H1 (cell line): ENCODE measurements at places on chromosomes 11 and 22. TPM values are rescaled to one million over a fixed set of nuclear protein-coding genes. Genes with fewer than 3 reads are reported as not detected.

DNA sequence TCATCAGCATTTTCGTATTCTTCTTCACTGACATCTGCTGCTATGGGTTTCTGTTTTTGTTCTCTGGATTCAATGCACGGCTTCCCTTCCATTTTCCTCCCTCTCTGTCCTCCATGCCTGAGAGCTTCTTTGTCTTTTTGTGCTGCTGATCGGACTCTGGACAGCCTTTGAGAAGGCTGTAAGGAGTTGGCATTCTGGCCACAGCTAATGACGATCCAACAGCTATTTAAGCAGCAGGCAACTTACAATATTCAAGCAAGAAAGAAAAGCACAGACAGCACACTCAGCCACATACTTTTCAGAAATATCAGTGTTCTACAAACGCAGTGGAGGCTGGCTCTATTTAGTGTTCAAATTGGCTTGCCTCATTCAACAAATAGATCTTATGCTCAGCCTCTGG is 60.9 kb upstream of the ZC3H12C start:
- no peaks in the 10 kb centered on the region for H3K4me1 ChIP-seq
- H3K27me3 ChIP-seq, result no peaks in the 10 kb centered on the region
- H3K27ac ChIP-seq, result no peak overlapping the region
- H3K36me3 ChIP-seq, result no peaks in the 10 kb centered on the region
- H3K4me3 ChIP-seq, result no peak overlapping the region

DNA sequence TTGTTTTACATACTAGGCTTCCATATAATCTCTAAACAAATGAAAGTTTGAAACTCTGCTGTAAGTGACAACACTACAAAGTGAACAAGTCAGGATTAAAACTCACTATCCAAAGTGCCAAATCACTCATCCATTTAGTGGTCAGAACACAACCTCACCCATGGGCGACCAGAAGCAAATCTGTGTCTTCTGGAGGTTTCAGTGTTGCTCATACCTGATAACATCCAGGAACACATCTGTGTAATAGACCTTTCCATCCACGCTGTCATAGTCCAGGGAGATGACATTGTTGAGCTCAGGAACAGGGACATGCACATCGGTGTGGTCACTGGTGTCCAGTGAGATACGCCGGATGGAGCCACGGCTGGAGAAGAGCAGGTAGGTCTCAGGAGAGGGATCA is 28.5 kb upstream of the CKAP5 start:
- H3K27ac ChIP-seq, result no peak overlapping the region
- H3K27me3 ChIP-seq, result no peaks in the 10 kb centered on the region
- H3K4me3 ChIP-seq, result no peak overlapping the region
- H3K36me3 ChIP-seq, result peaks cover 33% of the 10 kb centered on the region

Gene INSC
- 0.44 and 0.58 TPM in 2 replicates for total RNA-seq

DNA sequence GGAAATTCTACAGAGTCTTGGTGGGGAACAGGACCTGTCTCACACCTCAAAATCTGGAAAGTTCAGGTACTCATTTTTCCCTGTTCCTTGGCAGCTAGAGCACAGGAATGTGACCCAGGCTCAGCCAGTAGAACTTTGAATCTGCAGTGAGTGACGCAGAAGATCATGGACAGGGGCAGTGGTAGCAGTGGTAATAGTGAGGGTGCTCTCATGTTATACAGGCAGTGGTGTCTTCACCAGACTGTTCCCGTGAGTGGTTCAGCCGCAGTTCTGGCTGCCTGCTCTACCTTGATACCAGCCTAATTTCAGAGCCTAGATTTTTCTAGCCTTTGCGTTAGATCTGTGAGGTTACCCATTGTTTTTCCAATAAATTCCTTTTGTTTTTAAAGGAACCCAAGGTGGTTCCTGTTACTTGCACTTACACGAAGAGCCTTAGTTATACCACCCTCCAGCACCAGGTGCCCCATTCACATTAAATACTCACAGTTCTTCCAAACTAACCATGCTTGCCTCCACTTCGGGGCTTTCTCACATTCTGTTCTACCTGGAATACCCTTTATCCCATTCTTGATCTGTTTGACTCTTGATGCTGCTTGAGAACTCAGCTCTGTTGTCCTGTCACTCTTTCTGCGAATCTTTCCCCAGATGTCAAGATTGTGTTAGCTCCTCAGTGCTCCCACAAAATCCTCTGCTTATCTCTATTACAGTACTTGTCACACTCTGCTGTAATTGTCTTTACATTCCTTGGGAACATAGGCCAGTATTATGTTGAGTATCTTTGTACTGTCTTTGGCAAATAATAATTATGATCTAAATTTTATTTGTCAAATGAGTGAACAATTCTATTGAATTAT is 47.8 kb downstream of the SWAP70 start:
- DNase-seq, result no peak
- H3K4me1 ChIP-seq, result peaks cover 11% of the 10 kb centered on the region; the same call in 1 of the 2 replicates
- H3K36me3 ChIP-seq, result peaks cover 11% of the 10 kb centered on the region; the same call in 1 of the 2 replicates
- peak overlapping the region; percentile 41 for H3K27ac ChIP-seq
- H3K4me3 ChIP-seq, result no peak overlapping the region

Gene RANGAP1
- total RNA-seq, result 171 and 176 TPM in 2 replicates

Gene FREY1
- 1.1 TPM in 1 of 2 replicates, not detected in the other for total RNA-seq

Gene WNT7B
- 0.13 and 0.24 TPM in 2 replicates for total RNA-seq

Gene OAF
- 1.1 and 1.3 TPM in 2 replicates for total RNA-seq

Gene C22orf15
- 2.3 and 4.9 TPM in 2 replicates for total RNA-seq

Gene KLHL35
- total RNA-seq, result 0.35 and 0.40 TPM in 2 replicates
